ENCODE measurements at places on chromosomes 16 and 17. TPM values are rescaled to one million over a fixed set of nuclear protein-coding genes. Genes with fewer than 3 reads are reported as not detected.
A peak's percentile ranks its signal among the peaks of the same experiment; 100 is the strongest.

DNA sequence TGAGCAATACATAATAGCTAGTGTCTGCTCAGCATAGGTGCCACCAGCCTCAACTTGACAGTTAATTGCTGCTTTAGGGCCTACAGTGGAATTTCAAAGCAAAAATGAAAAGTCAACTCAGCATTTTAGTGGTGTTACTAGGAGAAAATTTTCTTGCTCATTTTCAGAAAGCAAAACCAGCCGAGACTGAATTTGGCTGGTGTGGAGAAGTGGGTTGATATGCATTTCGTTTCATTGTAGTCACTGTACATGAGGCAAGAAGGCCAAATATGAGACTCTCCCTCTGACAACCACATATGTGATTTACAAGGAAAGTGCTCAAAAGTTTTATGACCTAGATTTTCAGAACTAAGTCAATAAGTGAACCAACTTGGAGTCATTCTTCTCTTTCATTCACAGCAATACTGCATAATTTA lies 54.0 kb downstream of the DUSP14 start:
- DNase-seq, result no peak

GRCh38 chr16:80034948-80035663 lies 434.6 kb upstream of the MAF start:
- DNase-seq, result no peak

DNA sequence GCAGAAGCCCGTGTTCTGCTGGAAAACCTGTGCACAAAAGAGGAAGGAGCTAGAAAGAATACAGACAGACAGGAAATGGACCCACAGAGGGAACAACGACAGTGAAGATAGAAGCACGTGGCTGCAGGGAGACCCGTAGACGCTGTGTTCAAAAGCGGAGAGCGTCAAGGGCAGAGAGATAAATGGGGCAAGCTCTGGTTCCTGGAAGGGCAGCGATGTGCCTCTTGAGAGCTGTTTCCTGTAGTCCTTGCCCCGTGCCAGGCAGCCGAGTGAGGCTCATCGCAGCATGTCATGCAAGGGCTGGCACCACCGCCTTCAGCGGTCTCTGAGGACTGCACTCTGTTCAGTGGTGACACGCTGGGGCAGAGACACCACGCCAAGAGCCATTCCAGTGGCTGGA lies 43.6 kb upstream of the CACNG5 start:
- no peak for DNase-seq

GRCh38 chr17:31296142-31296541 lies 897 bp downstream of the OMG start:
- DNase-seq, result no peak

DNA sequence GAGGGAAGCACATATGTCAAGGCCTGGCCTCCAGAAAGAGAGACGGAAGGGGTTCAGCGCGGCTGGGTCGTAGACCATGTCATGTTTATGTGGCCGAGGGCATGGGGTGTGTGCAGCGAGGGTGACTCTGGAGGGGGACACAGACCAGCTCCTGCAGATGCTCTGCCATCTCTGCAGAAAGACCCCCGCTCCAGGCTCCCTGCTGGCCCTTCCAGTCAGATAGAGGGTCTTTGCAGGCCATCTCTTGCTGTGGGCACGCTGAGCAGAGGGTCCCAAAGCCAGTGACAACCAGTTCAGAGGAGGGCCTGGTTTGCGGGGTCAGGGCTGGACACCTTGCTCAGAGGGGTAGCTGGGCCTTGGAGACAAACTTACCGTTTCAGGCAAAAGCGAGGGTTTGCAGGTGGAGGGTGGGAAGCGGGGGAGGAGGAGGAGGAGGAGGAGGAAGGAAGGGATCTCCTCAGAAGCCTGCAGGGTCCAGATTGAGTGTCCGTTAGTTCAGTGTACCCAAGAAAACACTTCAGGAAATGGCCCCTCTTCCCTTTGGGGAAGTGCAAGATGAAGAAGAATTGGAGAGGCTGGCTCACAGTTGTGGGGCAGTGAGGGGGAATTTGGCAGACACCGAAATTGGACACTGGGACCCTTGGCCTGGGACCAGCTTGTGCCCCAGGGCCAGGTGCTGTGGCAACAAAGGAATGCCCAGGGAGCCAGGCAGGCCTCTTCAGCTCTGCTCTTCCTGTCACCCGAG lies 102.8 kb downstream of the CMIP start:
- DNase-seq, result peak; percentile 57

DNA sequence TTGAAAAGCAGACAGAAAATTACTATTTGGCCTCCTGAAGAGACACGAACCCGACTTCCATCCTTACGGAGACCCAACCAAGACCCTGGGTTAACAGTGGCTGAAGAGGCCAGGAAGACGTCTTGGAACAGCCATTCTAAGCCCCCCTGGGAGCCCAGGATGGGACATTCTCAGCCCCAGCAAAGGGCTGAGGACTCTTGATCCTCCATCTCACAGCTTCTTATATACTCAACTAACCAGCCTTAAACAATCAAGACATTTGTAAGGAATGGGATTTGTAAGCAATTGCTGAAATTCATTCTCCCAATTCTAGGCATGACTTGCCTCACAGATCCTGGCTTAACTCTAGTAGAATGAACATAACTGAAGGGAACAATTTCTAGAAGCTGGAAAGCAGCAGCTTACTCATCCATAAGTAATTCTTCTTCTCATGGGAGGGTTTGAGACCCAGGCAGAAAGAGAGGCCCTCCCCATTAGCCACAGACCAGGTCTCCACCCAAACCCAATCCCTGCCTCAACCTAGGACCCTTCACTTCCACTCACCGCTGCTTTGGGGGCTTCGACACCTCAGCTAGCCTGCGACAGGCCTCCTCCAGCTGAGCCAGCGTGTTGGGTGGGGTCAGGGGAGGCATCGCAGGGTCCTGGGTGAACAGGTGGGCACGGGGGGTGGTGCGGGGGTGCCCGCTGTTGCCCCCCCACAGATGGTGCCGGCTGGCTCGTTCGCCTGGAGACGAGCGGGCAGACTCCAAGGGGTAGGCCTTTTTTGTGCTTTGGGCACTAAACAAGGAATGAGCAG lies 25.5 kb downstream of the AXIN2 start:
- DNase-seq, result peak; percentile 53

DNA sequence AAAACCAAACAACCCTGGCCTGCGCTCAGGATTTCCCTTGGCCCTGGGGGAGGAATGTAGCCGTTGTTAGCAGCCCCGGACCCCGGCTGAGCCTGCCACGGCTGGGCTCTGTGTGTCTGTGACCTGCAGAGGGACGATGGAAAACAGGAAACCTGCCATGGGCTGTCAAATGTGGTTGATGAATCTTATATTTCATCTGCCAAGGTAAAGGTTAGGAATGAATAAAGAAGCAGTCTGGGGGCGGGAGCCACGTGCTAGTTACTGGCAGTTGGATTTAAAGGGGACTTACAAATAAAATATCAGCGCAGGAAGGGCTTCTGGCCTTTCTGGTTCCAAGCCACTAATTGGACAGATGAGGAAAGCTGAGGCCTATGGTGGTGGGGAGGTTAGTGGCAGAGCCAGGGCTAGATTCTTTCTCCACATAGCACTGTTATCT lies at the start of gene KRT23:
KRT23 (minus strand) TSS at position 263 of the 436 bp plus-strand sequence. CDS start 1,043 bp downstream, outside the sequence.
- DNase-seq, result no peak

DNA sequence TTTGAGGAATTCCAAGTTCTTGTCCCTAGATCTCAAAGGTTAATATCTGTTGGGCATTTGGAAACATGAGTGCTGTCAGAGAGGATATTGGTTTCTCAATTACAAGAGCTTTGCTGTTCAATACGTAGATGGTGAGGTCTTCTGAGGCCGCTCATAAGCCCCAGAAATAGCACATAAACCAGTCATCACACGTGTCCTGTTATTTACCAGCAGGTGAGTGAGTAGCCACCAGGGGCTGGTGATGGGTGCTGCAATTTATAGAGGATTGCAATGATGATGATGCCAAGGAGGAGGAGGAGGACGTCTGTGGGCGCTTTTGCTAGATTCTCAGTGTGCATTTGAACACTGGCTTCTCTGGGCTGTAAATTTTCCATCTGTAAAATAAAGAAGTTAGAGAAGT lies 89.0 kb downstream of the SALL1 start:
- DNase-seq, result no peak

DNA sequence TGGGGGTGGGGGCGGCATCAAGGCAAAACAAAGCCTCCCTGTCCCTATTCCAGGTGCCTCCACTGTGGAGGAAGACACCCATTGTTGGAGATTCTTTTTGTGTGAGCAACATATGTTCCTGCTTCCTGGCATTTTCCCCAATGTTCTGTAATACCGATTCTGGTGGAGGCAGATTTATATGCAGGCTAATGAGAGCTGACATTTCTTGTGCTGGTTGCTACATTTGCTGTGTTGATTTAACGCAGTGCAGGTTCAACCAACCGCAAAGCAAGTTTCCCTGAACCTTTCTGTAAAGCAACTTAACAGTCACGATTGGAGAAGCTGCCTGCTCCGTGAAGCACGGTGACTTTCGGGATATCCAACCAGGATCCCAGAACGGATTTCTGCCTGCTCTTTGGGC lies 260.5 kb downstream of the CBLN1 start:
- no peak for DNase-seq

DNA sequence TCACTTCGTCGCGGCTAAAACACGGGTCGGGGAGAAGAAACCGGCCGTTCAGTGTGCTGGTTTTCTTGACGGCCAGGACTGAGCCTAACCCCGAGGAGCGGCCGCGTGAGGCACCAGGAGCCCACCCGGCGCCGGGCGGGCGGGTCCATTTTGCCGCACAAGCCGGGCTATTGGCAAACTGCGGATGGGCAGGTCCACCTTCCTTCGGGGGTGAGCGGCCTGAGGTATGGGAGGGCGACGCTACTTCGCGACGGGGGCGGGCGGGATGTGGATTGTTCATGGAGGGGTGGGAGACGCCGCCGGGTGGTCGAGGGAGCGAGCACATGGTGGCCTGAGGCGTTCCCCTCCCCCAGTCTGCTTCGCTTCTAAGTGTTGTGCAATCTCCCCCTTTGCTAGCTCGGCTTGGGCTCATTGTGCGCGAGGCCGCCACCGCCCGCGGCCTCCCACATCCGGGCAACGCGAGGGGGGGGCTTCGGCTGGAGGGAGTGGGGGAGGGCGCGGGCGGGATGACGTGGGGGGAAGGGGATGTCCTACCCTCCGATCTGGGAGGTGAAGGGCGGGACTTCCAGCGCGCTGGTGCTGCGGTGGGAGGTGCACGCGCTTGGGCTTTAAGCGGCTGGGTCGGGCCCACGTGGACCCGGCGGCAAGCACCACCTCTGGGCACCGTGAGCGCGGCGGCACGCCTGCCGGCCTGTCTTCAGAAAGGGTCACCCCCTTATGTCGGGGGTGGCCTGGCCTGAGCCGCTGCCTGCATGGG lies 5.9 kb upstream of the CD68 start:
- peak; percentile 97 for DNase-seq

DNA sequence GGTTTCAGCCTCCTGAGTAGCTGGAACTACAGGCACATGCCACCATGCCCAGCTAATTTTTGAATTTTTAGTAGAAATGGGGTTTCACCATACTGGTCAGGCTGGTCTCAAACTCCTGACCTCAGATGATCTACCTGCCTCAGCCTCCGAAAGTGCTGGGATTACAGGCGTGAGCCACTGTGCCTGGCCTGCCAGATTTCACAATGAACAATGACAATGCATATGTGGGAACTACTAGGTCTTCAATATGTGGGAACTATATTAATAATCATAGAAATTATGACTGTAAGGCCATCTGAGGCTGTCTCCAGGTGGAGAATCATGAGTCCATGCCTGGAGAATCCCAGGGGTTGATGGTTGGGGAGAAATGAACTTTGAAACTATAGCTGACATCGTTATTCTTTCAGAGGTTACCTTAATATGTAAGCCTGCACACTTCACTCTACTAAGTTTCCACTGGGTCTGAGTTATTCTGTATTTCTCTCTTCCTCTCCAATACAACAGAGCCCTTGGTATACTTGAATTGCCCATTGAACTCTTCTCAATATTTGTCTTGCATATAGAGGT lies 7.2 kb upstream of the DRC7 start:
- DNase-seq, result no peak

HS3ST2 gene
- total RNA-seq, result 4.0 TPM

CD300H gene
- not detected for total RNA-seq

MGAT5B gene
- total RNA-seq, result 0.88 TPM

LPO gene
- not detected for total RNA-seq
